CD4-positive, alpha-beta memory T cell (primary cell): ENCODE measurements at places on chromosomes 6 and 20.

DNA sequence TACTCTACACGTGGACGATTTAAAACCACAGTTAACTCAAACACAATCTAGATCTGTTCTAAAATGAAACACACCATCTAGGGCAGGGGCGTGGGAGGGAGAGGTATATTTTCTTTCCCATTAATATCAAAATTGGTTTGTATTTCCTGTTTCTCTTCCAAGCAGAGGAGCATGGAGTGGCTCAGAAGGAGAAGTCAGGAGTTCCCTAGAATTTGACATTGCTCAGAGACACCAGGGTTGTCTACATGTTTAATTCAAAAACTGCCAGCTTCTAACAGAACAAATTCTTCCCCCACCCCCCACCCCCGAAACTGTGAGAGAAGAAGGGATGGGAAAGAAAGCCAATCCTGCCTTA, 2.3 kb downstream of the PREX1 start:
- no peak for DNase-seq

DNA sequence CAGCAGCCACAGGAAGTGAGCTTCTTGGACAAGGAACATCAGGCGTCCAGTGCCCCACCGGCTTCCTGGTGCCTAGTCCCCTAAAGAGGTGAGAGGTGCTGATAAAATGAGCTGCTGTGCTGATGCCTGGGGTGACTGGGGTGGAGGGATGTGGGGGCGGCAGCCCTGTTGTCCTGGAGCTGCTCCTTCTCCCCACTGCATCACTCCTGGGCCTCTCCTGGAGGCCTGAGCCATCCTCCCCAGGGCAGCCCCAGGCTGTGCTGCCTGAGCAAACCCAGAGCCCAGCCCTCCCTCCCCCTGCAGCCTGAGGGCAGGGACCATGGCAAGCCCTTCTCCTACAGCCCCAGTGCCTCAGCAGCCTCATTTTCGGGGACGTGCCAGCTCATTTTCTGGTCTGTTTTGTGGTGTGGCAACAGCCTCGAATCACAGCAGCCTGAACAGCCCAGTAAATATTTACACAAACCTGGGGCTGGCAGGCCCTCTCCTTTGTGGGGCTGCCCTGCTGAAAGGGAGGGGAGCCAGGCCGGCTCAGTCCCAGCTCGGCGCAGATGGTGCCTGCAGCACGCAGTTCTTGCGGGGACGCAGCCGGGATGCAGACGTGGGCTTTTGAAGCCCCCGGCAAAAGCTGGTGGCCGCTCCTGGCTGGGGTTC, 259.9 kb downstream of the DLL1 start:
- DNase-seq: no peak

- no peak for DNase-seq
Measured at GRCh38 chr6:33721508-33721907, 10.0 kb upstream of the UQCC2 start.

DNA sequence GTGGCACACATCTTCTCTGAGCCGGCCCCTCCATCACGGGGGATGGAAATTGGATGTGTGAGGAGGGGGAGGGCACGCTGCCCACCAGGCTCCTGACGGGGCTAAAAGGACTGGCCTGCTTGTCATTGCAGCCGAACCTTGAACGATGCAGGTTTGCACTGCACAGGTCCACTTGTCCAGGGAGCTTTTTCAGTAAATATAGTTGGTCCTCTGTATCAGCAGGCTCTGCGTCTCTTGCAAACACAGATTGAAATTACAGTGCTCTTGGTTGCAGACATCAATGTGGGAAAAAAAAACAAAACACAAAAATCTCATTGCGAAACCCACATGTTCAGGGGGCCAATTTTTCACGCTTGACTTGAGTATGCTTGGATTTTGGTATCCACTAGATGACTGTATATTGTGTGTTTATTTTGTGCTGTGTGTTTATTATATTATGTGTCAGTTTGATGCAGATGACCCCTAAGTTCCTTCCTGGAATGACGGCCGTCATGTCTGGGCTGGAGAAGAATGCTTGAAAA, 29.2 kb downstream of the ERMARD start:
- no peak for DNase-seq

DNA sequence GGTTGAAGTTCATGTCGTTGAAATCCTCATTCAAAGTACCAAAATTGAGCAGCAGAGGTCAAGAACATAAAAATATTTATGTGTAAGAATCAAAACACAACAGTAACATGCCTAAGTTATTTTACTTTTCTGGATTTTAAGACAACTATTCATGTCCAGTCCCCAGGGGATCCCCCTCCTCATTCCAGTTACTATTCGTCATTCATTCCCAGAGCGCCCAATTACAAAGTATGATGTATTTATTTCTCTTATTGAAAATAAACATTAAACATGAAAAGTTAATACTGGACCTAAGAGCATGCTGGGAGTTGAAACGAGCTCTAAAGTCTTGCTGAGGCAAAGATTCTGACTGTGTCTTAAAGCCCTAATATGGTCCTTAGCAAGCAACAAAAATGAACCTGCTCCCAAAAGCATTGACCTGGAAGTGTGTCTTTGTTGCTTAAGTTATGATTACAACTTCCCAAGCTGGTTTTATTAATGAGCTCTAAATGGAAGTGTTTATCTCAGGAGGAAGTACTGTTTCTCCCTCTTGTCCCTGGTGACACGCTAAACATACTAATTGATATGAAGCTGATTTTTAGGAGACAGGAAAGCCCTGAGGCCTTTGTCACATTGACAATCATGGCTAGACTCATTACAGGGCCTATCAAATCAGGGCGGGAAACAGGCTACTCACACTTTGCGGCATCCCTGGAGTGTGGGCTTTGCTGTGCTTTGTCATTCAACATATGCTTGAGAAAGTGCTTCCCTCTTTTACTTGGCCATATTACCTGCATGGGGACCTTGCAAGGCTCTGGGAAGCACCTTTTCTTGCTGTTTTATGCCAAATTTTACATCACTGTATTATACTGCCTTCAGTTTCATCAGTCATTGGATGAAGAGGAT, 192.2 kb upstream of the DTNBP1 start:
- no peak for DNase-seq
